ENCODE measurements at places on chromosomes 2 and 18. TPM values are rescaled to one million over a fixed set of nuclear protein-coding genes. Genes with fewer than 3 reads are reported as not detected.

The CAPN10 gene
- 31.2 TPM for total RNA-seq

The SMAD4 gene
- total RNA-seq: 94.7 TPM

DNA sequence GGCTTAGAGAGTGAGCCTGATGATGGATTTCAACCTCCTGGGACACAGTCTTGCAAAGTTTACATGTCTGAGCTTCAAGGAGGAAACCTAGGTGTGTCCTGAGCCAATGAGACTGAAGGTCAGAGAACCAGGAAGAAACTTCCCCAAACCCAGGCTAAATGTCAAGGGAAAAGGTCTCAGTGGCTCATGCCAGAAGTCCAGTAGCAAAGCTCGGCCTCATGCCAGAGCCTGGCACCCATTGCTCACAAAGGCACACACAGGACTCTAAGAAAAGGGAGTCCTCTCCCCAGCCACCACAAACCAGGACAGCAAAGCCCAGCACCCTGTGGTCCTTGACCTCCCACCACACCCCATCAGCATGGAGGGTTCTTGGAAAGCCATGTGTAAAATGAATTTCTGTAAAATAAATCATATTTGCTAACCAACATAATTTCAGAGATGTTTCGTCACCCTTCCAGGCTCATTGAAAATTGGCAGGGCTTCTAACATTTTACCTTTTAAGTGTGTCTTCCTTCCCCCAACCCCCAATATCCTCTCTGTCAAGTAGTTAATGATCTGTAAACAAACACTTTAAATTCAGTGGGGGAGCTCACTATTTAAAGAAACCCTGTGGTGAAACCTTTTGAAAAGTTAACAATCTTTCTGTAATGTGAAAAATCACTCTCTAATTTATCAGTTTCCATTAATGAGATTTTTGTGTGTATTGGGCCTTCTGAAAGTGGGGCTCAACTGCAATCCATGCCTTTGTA is 77.1 kb downstream of the BCL11A start:
- DNase-seq: no peak

GRCh38 chr18:69558052-69558451 is 157.4 kb downstream of the DOK6 start:
- DNase-seq: no peak

DNA sequence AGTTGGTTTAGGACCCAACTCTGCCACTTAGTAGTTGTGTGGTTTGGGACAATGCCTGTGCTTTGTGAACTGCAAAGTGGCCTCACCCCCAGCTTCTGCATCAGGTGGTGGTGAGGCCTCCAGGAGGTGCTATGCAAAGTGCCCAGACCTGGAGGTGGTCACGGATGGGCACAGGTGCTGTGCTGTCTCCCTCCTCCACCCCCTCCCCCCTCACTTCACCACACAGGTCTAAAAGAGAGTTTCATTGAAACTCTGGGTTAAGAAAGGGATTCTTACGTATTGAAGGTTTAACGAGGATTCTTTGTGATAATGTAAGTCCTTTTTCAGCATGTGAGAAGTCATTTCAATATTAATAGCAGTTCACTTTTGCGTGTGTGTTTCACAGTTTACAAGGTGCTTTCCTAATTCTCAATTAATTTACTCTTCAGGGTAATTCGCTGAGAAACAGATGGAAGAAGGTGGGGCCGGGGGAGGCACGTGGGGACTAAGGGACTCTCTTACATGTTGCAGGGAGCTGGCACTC is 369.9 kb downstream of the LPIN1 start:
- DNase-seq: no peak

DNA sequence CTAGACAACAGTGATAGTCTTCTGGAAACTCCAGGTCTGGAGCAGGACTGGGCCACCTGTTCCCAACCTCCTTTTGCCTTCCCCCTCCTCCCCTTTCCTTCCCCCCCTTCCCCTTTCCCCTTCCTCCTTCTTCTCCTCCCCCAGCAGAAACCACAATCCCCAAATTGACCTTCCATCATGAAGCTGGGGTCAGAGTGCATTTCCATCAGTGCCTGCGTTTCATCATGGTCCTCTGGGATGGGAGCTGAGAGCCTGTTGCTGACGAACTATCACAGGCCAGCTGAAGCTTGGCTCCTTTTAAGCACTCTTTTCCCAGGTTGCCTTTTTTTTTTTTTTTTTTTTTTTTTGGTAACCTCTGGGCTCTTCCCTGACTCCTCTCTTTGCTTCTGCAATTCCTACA is 52.6 kb upstream of the SMAD2 start:
- no peak for DNase-seq
